IMR-90 (cell line): ENCODE measurements at places on chromosomes 6 and 20. TPM values are rescaled to one million over a fixed set of nuclear protein-coding genes. Genes with fewer than 3 reads are reported as not detected.

Gene TFAP2B
- not detected in 2 replicates for total RNA-seq

DNA sequence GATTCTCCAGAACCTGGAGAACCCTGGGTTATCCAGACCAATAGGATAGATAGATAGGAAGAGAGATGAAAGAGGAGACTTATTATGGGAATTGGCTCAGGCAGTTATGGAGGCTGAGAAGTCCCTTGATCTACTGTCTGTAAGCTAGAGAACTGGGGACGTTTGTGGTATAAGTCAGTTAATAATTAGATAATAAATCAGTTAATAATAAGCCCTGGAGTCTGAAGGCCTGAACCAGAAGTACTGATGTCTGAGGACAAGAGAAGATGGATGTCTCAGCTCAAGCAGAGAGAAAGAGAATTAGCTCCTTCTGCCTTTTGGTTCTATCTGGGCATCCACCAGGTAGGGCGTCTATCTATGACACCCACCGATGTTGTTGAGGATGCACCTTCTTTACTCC, 72.9 kb upstream of the SLC22A23 start:
- no peaks in the 10 kb centered on the region for H3K36me3 ChIP-seq
- H3K27me3 ChIP-seq: peaks cover 21% of the 10 kb centered on the region
- no peaks in the 10 kb centered on the region for H3K4me1 ChIP-seq
- DNase-seq: no peak
- H3K27ac ChIP-seq: no peak overlapping the region
- no peak overlapping the region for H3K4me3 ChIP-seq

DNA sequence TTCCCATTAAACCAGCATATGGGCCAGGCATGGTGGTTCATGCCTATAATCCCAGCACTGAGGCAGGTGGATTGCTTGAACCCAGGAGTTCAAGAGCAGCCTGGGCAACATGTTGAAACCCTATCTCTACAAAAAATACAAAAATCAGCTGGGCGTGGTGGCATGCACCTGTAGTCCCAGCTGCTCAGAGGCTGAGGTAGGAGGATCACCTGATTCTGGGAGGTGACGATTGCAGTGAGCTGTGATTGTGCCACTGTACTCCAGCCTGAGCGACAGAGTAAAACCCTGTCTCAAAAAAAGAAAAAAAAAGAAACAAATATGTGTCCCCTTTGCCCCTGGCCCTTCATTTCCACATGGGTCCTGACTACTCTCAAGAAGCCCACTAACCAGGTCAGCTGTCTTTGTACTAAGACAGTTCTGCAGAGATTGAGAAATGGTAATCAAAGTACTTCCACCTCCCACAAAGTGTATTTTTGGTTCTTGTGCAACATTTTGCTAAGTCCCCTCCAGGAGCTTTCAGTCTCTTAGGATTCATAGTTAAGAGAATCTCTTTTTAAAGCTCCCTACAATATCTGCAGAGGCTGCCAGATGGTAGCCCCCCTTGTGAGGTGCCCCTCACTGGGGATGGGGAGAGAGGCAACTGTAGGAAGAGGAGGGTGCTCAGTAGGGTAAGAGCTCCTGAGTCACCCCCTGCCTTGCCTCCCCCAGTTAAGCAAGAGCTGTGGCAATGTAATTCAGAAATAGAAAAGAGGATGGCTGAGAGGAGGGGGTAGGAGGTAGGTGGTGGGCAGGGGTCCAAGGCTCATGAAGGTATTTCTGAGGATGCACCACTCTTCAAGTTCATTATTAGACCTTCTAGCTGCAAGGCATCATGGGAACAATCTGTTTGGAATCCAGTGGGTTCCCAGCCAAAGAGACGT, 16.5 kb upstream of the WFDC2 start:
- no peaks in the 10 kb centered on the region for H3K4me1 ChIP-seq
- no peaks in the 10 kb centered on the region for H3K36me3 ChIP-seq
- H3K4me3 ChIP-seq: no peak overlapping the region
- DNase-seq: no peak
- H3K27me3 ChIP-seq: peaks cover 9% of the 10 kb centered on the region

Gene HACE1
- total RNA-seq: 10.8 and 13.9 TPM in 2 replicates

- 0 out of 2 replicates have a peak, but pooled peaks cover 2% of the 10 kb centered on the region for H3K36me3 ChIP-seq
- no peak overlapping the region for H3K4me3 ChIP-seq
- H3K27me3 ChIP-seq: peaks cover 2% of the 10 kb centered on the region; the same call in 1 of the 2 replicates
- H3K27ac ChIP-seq: no peak overlapping the region
These were observed 11.7 kb downstream of the MMP24 start for GRCh38 chr20:35238170-35238569.

Gene GGTLC1
- total RNA-seq: not detected in 2 replicates

DNA sequence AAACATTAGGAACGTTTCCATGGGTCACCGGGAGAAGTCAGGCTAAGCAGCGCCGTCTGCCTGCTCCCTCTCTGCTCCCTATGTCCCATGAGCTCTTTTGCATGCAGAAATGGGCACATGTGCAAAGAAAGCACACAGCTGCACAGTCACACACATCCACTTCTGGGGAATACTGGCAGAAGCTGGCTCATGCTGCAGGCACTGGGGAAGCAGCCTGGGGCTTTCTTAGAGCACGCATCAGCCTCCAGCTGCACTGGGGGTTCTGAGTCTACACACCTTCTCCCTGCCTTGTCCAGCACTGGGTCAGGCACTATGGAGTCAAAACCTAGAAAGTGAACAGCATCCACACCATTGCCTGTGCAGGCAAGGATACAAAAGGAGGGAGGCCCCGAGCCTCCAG, 76.1 kb upstream of the FOXQ1 start:
- H3K27me3 ChIP-seq: peaks cover 17% of the 10 kb centered on the region
- no peaks in the 10 kb centered on the region for H3K36me3 ChIP-seq
- no peaks in the 10 kb centered on the region for H3K4me1 ChIP-seq
- DNase-seq: no peak
- H3K4me3 ChIP-seq: no peak overlapping the region

Gene CLVS2
- not detected in 2 replicates for total RNA-seq

Gene CRISP3
- total RNA-seq: not detected in 2 replicates

Gene PDYN
- not detected in 2 replicates for total RNA-seq

GRCh38 chr20:35907017-35907701, 47.1 kb downstream of the SCAND1 start:
- no peaks in the 10 kb centered on the region for H3K27me3 ChIP-seq
- H3K36me3 ChIP-seq: peaks cover 23% of the 10 kb centered on the region
- H3K4me3 ChIP-seq: no peak overlapping the region
- H3K4me1 ChIP-seq: peaks cover 4% of the 10 kb centered on the region
